Osteocyte (in vitro differentiated cells): ENCODE measurements at places on chromosomes 12 and 14.
A peak's percentile ranks its signal among the peaks of the same experiment; 100 is the strongest.

GRCh38 chr12:131315601-131316000 lies 361.9 kb downstream of the ADGRD1 start:
- H3K4me1 ChIP-seq = no peaks in the 10 kb centered on the region
- no peak for DNase-seq
- H3K27me3 ChIP-seq = no peaks in the 10 kb centered on the region

- H3K36me3 ChIP-seq = peaks cover 11% of the 10 kb centered on the region
- H3K27me3 ChIP-seq = no peaks in the 10 kb centered on the region
- no peak overlapping the region for H3K27ac ChIP-seq
- no peak overlapping the region for H3K4me3 ChIP-seq
- DNase-seq = no peak
- peaks cover 23% of the 10 kb centered on the region for H3K4me1 ChIP-seq
Observed at GRCh38 chr12:57775563-57776246, 3.3 kb downstream of the EEF1AKMT3 start.

- DNase-seq = no peak
- no peaks in the 10 kb centered on the region for H3K27me3 ChIP-seq
- H3K4me1 ChIP-seq = peaks cover 3% of the 10 kb centered on the region
Observed at GRCh38 chr12:62581288-62582064, 114.8 kb downstream of the MON2 start.

DNA sequence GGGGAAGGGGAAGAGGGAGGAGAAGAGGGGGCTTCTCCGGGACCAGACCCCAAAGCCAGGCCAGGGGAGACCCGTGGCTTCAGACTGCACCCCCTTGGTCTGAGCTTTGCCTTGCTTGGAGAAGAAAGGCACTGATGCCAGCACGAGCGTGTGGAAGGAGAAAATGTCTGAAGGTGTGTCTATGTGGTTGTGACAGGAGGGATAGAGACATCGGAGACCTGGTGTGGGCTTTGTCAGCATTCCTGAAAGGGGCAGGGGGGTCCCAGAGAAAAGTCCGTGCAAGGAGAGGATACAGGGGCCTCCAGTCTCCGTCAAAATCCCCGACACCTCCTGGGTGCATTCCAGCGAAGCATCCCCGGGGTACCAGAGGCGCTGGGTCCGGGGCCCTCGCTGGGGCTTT lies 139.0 kb upstream of the LHX5 start:
- peaks cover 26% of the 10 kb centered on the region for H3K27me3 ChIP-seq
- DNase-seq = no peak
- H3K27ac ChIP-seq = no peak overlapping the region
- no peaks in the 10 kb centered on the region for H3K4me1 ChIP-seq

GRCh38 chr14:81571437-81571836 lies 37.8 kb upstream of the SEL1L start:
- H3K36me3 ChIP-seq = no peaks in the 10 kb centered on the region
- H3K27ac ChIP-seq = no peak overlapping the region
- H3K4me3 ChIP-seq = no peak overlapping the region
- H3K4me1 ChIP-seq = no peaks in the 10 kb centered on the region
- H3K27me3 ChIP-seq = no peaks in the 10 kb centered on the region

GRCh38 chr12:22687361-22688076 lies 62.5 kb downstream of the ETNK1 start:
- no peak for DNase-seq
- peaks cover 20% of the 10 kb centered on the region for H3K4me1 ChIP-seq
- H3K4me3 ChIP-seq = no peak overlapping the region
- peaks cover 14% of the 10 kb centered on the region for H3K36me3 ChIP-seq
- peak overlapping the region; percentile 66 for H3K27ac ChIP-seq

DNA sequence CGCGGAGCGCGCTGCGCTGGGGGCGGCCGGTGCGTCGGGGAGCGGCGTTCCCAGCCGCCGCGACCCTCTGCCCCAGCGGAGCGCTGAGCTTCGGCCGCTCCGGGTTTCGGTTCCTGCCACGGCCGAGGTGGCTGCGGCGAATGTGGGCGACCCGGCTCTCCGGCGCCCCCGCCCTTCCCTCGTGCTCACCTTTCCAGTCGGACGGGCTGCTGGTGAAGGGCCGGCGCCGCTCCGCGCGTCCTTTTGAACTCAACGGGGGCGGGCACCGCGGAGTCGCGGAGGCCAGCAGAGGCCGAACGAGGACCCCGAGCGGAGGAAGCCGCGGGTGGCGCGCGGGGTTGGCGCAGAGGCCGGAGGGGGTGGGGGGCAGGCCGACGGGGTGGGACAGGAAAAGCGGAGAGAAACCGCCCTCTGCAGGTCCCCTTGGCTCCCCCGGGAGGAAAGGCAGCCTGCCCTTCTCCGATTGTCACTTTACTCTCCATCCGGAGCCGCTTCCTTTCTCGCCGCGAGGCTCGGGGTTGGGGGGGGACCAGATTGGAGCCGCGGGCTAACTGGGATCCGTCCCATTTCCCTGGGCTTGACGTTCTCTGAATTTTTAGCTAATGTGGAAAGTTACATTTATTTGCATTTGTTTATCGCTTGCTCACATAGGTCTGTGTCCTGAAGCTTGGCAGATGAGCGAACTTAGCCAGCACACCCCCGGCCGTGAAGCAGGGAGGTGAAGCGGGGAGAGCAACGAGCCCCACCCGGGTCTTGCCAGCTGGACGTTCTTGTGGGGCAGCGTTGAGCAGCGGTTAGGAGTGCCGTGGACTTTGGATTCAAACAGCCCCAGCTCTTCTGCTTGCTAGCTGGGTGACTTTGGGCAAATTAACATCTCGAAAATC lies at the start of gene SMAGP:
Gene SMAGP, minus strand, starts transcription at position 349 of the 884 bp plus-strand sequence. CDS start 1,137 bp downstream, outside the sequence.
- peak; percentile 87 for DNase-seq
- H3K4me1 ChIP-seq = peaks cover 14% of the 10 kb centered on the region
- H3K36me3 ChIP-seq = no peaks in the 10 kb centered on the region
- H3K27me3 ChIP-seq = no peaks in the 10 kb centered on the region
- peak within 1 kb of the TSS; percentile 93 for H3K4me3 ChIP-seq

DNA sequence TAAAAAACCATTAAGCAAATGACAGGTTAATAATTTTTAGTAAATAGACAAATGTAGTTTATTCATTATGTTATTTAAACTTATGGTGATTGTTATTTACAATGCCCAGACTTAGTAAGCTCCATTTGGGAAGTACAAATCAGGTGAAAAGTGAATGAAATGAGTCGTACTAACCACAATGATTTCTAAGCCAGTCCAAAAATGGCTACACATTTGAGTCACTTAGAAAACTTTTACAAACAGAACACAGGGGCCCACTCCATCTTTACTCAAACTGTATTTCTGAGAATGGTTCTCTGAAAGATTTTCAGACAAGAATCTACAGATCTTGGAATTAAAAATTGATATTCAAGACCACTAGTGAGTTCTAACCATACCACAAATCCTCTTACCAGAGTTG lies 653.3 kb upstream of the MIS18BP1 start:
- no peak overlapping the region for H3K4me3 ChIP-seq
- no peaks in the 10 kb centered on the region for H3K4me1 ChIP-seq
- DNase-seq = no peak
- H3K36me3 ChIP-seq = no peaks in the 10 kb centered on the region

- peak overlapping the region; percentile 41 for H3K4me3 ChIP-seq
- H3K36me3 ChIP-seq = peaks cover 5% of the 10 kb centered on the region
- DNase-seq = no peak
- H3K27ac ChIP-seq = peak overlapping the region; percentile 95
- H3K4me1 ChIP-seq = peaks cover 80% of the 10 kb centered on the region
- H3K27me3 ChIP-seq = no peaks in the 10 kb centered on the region
Observed at GRCh38 chr12:13198876-13199275, 2.4 kb downstream of the EMP1 start.

DNA sequence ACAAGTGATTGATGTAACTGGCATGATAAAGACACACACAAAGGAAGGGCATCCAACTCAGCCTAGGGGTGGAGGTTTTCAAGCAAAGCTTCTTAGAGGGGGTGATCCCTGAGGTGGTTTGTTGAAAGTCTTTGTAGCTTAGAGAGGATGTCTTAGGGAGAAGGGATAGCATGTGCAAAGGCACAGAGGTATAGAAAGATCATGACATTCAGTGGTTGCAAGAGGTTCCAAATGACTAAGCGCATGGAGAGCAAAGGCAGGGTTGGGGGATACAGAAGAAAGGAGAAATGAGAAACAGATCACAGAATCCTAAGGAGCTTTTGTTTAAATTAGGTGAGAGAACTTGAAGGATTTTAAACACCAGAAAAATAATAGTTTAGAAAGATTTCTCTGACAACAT lies 5.2 kb upstream of the CCT2 start:
- H3K36me3 ChIP-seq = peaks cover 8% of the 10 kb centered on the region
- DNase-seq = no peak
- no peak overlapping the region for H3K4me3 ChIP-seq
- peaks cover 8% of the 10 kb centered on the region for H3K4me1 ChIP-seq
- no peak overlapping the region for H3K27ac ChIP-seq
- H3K27me3 ChIP-seq = no peaks in the 10 kb centered on the region

DNA sequence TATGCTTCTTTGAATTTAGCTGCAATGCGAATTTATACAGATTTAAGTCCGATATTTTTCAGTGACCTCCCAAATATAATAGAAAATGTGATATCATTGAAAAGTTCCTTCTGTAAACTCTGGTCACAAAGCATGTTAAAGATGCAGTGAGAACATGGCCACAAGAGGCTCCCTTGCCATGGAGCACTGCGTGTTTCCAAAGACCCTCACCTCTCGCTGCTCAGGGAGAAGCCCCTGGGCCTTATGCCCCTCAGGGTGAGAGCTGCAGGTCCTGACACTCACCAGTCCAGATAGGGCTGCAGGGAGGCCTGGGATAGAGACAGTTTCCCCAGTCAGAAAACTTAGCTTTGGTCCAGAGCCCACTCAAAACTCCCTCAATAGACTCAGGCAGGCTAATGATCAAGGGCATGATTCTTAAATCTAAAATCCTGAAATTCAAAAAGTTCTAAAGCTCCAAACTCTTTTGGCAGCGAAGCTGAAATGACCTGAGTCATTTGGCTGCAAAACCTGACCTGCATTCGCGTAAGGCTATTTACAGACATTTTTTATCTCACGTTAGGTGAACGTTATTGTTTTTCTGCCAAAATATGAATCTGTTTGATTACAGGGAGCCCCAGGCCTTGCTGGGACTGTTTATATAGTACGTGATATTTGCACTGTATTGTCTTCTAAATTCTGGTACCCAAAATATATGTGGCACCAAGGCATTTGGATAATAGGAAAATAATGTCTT lies 67.8 kb downstream of the CAPZA3 start:
- H3K4me3 ChIP-seq = no peak overlapping the region
- peaks cover 1% of the 10 kb centered on the region for H3K4me1 ChIP-seq
- no peak for DNase-seq
- no peak overlapping the region for H3K27ac ChIP-seq
